Regular cardiac myocyte (primary cell): ENCODE measurements at places on chromosomes 5 and 9. TPM values are rescaled to one million over a fixed set of nuclear protein-coding genes. Genes with fewer than 3 reads are reported as not detected.

Gene MEIKIN
- total RNA-seq: under 0.01 TPM in 1 of 2 replicates, not detected in the other

Gene IFNK
- total RNA-seq: not detected in 2 replicates

Gene DBH
- not detected in 2 replicates for total RNA-seq

Gene AMBP
- not detected in 2 replicates for total RNA-seq

Gene HIGD2A
- 16.7 and 21.7 TPM in 2 replicates for total RNA-seq

Gene C9orf153
- 0.19 and 0.56 TPM in 2 replicates for total RNA-seq

Gene ZNF608
- 2.5 and 5.1 TPM in 2 replicates for total RNA-seq

Gene ZFAND5
- total RNA-seq: 79.0 and 102 TPM in 2 replicates

Gene IL3
- total RNA-seq: not detected in 2 replicates

Gene TMOD1
- under 0.01 and 0.28 TPM in 2 replicates for total RNA-seq

Gene CCNO
- total RNA-seq: under 0.01 and 0.56 TPM in 2 replicates

Gene LTC4S
- 0.19 and 1.4 TPM in 2 replicates for total RNA-seq

Gene ANKRD31
- total RNA-seq: 0.19 and 0.28 TPM in 2 replicates

Gene EQTN
- not detected in 2 replicates for total RNA-seq

Gene SHOC1
- total RNA-seq: under 0.01 TPM in 2 replicates

Gene NPR3
- 91.6 and 102 TPM in 2 replicates for total RNA-seq

Gene TRPM3
- 1.7 and 3.1 TPM in 2 replicates for total RNA-seq

Gene MAP1B
- total RNA-seq: 320 and 501 TPM in 2 replicates

Gene NOTCH1
- total RNA-seq: 12.1 and 24.5 TPM in 2 replicates

Gene ZBTB43
- total RNA-seq: 9.6 and 11.7 TPM in 2 replicates

Gene ABITRAM
- total RNA-seq: 5.8 and 6.2 TPM in 2 replicates

Gene CLK4
- total RNA-seq: 16.1 and 27.6 TPM in 2 replicates

Gene TCF7
- under 0.01 and 0.38 TPM in 2 replicates for total RNA-seq

Gene IL5
- 0.28 TPM in 1 of 2 replicates, not detected in the other for total RNA-seq

Gene SLC22A4
- total RNA-seq: 1.2 and 2.3 TPM in 2 replicates

Gene IFNA13
- not detected in 2 replicates for total RNA-seq

Gene RNF224
- total RNA-seq: not detected in 2 replicates
